Activated gamma-delta T cell (primary cell): ENCODE measurements at places on chromosomes 6 and 20.

DNA sequence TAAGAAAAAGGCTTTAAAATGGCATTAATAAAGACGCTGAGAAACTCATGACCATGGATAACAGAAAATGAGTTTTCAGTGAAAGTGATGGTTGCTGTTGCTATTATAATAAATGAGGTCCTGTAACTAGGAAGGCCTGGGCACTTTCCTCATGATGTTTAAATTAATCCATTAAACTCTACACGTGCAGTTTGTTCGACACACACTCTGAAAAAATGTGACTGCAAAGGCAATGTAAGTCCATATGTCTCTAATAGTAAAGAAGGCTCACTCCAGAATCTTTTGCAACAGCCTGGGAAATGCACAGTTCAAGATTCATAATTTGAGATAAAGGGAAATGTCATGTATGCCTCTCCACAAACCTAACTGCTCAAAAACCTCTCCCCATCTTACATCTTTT is 153.4 kb downstream of the COL12A1 start:
- DNase-seq: no peak

DNA sequence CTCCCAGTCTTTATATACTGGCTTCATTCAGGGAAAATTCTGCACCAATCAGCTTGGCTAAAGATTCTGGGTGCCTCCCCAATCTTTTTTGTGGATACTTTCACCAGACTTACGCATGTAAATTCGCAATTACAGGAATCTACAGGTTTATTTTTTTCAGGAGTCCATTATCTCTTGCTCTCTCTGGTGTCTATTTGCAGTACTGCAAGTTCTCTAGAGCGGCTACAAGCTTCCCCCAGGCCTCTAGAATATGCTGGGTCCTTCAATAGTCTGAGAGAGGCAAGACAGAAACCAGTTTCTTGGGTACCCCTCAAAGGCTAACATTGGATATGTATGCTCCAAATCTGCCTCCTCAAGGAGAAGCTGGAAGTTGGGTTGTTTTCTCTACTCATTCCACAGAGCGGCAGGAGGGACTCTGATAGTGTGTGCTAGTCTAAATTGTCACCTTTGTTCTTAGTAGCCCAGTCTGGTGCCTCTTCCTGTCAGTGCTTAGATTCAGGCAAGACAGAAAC is 58.5 kb downstream of the SUN5 start:
- no peak for DNase-seq

- no peak for DNase-seq
Measured at GRCh38 chr6:153698001-153698400, 341.0 kb upstream of the OPRM1 start.

DNA sequence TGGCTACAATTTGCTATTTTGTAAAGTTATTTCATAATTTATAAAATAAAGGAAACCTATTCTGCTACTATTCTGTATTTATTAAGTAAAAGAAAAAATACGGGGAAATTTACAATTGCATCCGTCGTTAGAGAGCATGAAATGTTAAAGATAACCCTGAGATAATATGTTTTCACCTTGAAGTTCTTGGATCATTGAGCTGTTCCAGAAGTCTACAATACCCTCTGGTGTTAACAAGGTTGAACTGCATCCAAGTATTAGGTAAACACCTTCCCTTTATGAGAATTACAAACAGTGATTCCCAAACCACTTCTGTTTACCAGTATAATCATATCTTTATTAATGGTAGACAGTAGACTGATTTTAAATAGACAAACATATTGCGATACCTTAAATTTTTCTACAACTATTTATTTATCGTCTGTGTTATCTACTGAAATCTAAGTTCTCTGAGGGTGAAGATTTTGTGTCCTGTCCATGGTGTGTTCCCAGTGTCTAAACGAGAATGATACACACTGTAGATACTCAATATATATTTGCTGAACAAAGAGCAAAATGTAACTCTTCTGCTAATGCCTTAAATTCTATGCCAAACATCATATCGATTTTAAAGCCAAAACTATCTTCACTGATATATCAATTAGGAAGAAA is 28.2 kb downstream of the TBC1D32 start:
- DNase-seq: no peak

GRCh38 chr6:118299457-118299856 is 248.6 kb upstream of the PLN start:
- DNase-seq: no peak

DNA sequence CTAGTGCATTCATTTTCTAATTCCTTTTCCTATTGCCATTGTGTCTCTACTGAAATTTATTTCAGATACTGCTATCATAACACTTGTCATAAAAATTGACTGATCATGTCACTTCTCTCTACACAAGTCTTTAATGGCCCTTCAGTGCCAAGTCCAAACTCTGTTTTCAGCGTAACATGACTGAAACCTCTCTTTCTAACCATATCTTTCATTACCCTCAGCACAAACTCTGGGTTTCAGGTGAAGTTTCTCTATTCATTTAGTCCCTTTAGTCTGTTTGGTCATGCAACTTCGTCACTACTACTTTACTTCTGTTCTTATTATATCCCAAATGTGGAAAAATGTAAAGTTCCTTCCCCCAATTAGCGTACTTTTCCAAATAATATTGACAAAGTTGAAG is 234.9 kb downstream of the OGFRL1 start:
- DNase-seq: no peak

DNA sequence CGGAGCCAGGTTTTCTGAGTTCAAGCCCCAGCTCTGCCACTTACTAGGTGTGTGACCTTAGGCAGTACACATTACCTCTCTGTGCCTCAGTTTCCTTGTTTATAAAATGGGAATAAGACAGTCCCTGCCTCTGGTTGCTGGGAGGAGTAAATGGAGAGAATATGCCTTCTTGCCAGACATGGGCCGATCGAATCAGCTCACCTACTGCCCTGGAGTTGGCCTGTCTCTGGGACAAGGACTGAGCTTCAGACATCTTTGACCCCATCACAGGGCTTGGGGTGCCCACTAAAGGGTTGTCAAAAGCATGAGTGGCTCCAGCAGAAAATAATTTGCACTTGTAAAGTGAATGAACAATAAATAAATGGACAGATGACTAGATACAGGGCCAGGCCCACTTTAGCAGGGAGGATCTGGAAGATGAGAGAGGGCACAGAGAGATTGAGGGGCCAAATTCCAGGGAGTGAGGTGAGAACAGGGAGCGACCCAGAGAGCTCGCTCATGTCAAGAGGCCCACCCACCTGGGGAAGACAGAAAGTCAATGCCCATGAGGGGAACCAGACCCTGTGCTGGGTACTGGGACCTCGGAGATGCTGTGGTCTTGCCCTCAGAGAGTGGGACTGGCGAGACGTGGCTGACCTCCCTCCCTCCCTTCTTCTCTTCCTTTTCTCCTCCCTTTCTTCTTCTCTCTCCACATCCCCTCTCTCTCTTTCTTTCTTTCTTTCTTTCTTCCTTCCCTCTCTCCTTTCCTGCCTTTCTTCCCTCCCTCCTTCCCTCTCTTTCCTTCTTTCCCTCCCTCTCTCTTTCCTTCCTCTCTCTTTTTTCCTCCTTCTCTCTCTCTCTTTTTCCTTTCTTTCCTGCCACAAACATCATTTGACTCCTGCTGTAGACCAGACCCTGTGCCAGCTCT is 3.9 kb upstream of the BPIFA2 start:
- DNase-seq: no peak

DNA sequence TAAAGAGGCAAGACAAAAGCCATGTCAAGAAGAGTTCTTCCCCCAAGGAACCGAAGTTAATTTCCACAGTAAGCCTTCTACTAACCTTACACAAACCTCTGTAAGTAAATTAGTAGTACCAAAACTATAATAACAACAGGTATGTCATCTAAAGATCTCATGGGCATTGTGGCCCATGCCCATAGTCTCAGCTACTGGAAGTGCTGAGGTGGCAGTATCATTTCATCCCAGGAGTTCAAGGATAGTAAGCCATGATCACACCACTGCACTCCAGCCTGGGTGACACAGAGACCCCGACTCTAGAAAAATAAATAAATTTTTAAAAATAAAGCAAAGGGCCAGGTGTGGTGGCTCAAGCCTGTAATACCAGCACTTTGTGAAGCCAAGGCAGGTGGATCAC is 29.2 kb downstream of the MDN1 start:
- no peak for DNase-seq

DNA sequence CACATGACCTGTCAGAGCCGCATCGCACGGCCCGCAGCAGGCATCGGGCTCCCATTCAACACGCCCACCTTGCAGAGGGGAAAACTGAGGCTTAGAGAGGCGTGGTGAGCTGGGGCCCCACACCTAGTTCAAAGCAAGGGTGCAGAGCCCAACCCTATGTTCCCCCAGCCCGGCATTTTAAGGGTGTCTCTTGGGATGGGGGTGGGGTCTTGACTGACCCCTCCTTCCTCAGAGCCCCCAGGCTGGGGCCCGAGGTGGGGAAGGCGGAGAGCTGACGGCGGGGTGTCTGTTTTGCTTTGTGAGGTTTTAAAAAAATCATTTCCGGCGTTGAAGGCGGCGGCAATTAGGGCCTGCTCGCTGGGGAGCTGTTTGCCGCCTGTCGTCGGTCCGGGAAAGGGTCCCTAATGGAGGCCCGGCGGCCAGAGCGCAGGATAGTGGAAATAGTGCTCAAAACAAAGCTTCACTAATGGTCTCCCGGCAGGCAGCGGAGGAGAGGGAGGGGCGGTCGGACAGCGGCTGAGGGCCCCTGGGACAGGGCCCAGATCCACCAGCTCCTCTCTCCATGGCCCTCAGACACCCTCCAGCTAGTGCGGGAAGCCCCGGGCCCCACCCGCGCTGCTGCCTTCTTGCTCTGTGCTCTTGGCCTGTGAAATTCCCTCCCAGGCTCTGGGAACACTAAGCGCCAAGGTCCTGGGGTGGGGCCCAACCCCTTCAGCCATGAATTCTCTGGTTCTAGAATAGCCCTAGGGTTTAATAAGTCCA is 11.9 kb downstream of the VSTM2L start:
- no peak for DNase-seq

DNA sequence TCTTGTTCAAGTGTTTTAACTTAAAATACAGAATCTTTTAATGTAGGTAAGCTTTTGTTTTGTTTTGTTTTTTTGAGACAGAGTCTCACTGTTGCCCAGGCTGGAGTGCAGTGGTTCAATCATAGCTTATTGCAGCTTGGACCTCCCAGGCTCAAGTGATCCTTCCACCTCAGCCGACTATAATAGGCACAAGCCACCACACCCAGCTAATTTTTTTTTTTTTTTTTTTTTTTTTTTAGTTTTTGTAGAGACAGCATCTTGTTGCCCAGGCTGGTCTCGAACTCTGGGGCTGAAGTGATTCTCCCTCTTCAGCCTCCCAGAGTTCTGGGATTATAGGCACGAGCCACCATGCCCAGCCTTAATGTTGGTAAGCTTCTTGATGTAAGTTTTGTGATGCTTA is 3.3 kb downstream of the EFHC1 start:
- DNase-seq: no peak

GRCh38 chr20:49282584-49283171 is 4.8 kb upstream of the ZNFX1 start:
- DNase-seq: no peak

DNA sequence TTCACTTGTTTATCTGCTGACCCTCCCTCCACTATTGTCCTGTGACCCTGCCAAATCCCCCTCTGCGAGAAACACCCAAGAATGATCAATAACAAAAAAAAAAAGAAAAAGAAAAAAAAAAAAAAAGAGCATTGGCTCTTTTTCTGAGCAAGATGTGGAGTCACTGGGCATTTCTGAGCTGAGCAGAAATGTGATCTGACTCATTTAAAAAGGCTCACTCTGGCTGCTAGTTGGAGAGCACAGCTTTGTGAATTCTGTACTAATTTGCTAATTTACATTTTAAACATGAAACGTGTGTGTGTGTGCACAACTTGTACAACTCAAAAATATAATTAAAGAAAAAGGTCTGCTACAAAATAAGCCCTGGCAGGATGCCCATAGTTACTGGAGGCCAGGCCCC is 20.2 kb downstream of the SCML4 start:
- DNase-seq: no peak

DNA sequence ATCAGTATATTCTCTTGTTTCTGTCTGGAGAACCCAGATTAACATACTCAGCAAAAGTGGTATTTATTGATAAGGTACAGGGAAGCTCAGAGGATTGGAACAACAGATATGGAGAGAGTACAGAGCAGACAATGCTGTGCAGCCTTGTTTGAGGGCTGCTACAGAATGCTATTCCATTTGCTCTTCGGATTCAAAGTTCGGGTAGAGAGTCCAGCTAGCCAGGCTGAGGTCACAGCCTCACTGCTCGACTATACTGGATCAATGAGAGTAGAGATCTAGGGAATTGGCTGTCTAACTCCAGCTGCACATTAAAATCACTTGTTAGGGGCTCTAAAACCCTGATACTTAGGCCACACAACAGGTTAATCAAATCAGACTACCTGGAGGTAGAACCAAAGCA is 200.1 kb upstream of the BTBD3 start:
- no peak for DNase-seq

DNA sequence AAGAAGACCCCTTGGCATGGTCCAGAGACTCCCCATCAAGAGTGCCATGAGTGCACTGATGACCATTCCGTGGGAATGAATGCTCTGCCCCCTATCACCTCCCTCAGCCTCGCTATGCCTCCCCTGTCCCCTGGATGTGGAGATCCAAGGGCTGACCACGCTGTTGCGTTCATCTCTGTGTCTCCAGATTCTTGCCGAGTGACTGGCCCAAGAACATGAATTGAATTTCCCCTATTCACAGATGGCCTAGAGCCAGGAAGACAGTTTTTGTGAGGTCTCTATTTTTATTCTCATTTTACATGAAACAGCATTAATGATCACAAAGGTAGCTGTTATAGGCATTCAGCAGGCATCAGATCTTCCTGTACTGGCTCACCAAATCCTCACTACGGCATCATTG is 33.6 kb downstream of the MAFB start:
- no peak for DNase-seq

GRCh38 chr6:113082745-113083144 is 735.6 kb downstream of the RFPL4B start:
- DNase-seq: no peak

- no peak for DNase-seq
Measured at GRCh38 chr20:62609279-62609720, 33.0 kb upstream of the SLCO4A1 start.

DNA sequence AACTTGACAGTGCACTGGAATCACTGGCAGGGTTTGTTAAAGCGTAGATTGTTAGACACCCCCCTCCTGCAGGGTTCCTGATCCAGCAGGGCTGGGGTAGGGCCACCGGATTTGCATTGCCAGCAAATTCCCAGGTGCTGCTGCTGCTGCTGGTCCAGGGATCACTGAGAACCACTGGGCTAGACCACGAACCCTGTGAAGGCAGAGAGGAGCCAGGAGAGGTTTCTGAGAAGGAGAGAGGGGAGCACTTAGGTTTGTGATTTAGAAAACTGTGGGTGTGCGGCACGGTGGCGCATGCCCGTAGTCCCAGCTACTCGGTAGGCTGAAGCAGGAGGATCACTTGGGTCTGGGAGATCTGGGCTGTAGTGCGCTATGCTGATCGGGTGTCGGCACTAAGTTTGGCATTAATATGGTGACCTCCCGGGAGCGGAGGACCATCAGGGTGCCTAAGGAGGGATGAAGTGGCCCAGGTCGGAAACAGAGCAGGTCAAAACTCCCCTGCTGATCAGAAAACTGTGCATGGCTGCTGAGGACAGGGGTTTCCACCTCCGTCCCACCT is 53.6 kb upstream of the FAM83D start:
- DNase-seq: no peak
